ENCODE measurements at places on chromosomes 1 and 21. TPM values are rescaled to one million over a fixed set of nuclear protein-coding genes. Genes with fewer than 3 reads are reported as not detected.

DNA sequence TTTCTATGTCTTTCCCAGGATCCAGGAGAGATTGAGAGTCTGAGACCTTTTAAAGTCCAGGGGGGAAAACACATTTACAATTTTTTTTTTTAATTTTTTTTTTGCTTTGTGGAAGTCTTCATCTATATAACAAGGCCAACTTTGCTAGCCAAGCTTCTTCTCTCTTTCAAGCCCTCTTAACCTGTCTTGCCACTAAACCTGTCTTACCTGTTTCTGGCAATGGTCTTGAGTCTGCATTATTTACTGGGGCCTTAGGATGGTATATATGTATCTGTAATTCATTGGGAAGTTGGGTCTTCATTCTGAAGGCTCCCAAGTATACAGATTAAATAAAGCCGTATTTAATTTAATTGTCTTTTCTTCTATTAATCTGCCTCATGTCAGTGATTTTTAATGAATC, 750.9 kb upstream of the B3GALT2 start:
- no peak for DNase-seq

- DNase-seq, result no peak
Measured at GRCh38 chr1:48688102-48688760, 88.5 kb downstream of the BEND5 start.

GRCh38 chr21:16418226-16418625, 688.4 kb downstream of the USP25 start:
- DNase-seq, result no peak

GRCh38 chr1:59124166-59124565, 172.7 kb upstream of the FGGY start:
- DNase-seq, result no peak

The MOB3C gene
- 29.6 TPM for total RNA-seq

GRCh38 chr1:17347769-17348592, 24.0 kb upstream of the PADI6 start:
- no peak for DNase-seq

DNA sequence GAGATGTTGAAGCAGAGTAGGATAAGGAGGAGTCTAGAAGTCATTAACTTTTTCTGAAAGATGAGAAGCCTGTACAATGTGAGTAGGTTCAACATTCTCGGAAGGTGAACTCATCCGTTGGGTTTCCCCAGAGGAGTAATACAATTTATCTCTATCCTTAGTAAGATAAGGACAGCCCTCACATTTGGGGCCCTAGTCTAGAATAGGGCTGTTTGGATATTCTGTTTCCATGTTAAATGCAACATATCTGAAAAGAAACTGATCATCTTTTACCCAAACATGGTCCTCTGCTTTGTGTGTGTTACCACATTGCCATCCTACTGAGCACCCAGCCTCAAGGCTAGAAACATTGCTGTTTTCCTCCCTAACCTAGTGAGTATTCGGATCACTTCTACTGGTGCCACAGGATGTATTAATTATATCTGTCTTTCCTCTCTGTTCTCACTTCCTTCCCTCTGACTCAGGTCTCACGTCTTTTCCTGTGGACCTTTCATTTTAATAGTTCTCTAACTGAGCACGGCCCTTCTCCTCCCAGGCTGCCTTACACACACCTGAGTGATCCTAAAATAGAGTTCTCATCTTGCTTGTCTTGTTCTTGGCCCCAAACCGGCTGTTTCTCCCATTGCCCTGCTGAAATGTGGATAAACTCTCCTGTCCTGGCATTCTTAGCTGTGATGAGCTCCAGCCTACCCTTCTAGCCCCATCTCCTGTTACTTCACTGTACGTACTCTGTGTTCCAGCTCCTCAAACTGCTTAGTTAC, 91.7 kb downstream of the CDC14A start:
- DNase-seq, result no peak

The PYGO2 gene
- total RNA-seq, result 36.0 TPM

The IKBKE gene
- 83.9 TPM for total RNA-seq

The KISS1 gene
- not detected for total RNA-seq
